ENCODE measurements at places on chromosomes 6 and 20. TPM values are rescaled to one million over a fixed set of nuclear protein-coding genes. Genes with fewer than 3 reads are reported as not detected.

The PRDM13 gene
- not detected for total RNA-seq

The ZNF334 gene
- 1.4 TPM for total RNA-seq

The NPBWR2 gene
- not detected for total RNA-seq

The BMP6 gene
- 5.9 TPM for total RNA-seq

The GGTLC1 gene
- total RNA-seq, result not detected

The ACTL10 gene
- 0.50 TPM for total RNA-seq

The DHX35 gene
- 5.8 TPM for total RNA-seq

The C6orf163 gene
- 0.79 TPM for total RNA-seq

The MAFB gene
- total RNA-seq, result 12.4 TPM

The SSTR4 gene
- not detected for total RNA-seq

All from liver (tissue), 10 donors.